ENCODE measurements at places on chromosomes 5 and 9. TPM values are rescaled to one million over a fixed set of nuclear protein-coding genes. Genes with fewer than 3 reads are reported as not detected.

PCDHGA8 gene
- 3.0 TPM for total RNA-seq

FOXI1 gene
- total RNA-seq: not detected

DNA sequence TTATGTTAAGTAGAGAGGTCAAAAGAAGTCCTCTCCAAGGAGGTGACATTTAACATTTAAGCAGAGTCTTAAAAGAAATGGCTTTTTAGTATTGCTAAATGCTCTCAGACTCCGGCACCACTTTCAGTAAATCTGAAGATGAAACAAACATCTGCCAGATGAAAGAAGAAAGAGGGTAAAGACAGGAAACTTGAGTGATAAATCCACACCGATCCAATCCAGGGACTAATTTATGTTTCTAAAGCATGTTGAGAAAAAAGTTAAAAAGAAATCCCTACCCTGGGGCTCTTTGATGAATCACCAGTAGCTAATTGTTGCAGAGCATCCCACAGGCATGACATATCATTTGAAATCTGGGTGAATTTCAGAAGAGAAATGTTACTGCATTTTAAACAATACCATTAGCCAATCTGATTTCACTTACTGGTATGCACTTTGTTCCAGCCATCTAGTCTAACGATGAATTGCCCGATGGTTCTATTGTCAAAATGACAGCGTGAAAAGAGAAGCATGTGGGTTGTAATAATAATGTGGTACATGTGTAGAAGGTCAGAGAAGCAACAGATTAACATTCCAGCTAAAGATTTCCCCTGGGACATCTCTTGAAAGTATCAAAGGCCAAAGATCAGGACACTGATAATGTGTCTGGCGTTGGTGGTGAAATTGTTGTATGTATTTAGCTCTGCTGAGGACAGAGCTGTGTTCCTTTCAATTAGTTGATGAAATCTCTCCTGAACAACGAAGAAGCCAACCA lies 485.7 kb downstream of the CSNK1G3 start:
- DNase-seq: peak; percentile 4

DNA sequence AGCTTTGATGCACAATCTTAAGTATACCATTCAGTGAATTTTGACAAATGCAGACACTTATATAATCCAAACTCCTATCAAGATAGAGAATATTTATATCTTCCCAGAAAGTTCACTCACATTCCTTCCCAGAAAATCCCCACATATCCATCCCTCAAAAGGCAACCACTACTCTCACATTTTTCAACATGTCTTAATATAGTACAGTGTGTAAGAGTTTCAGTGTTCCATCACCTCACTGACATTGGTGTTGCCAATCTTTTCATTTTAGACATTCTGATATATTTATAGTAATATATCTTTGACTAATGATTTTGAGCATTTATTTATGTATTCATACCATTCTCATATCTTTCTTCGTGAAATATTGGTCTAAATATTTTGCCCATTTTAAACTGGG lies 38.1 kb upstream of the JAK2 start:
- no peak for DNase-seq

- no peak for DNase-seq
Observed at GRCh38 chr5:756171-756570, 28.4 kb downstream of the ZDHHC11B start.

DNA sequence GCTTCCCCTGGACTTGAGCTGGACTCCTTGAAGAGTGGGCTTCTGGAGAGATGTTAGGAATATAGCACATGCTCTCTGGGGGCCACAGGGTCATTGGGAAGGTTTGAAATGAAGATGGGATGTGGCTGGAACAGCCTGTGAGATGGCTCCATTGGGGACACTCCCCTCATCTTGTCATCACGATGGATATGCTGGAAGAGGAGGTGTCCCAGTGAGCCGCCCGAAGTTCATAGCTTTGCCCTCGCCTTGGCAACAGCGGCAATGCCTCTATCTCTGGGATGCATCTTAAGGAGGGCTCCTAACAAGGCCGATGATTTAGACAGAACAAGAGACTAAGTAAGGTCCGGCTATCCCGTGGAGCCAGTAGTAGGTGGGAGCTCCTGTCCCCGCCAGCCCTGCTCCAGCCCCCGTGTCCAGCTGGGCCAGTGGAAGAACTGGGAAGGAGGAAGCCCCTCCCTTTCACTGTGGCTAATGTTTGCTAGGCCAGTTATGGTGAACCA lies 23.9 kb downstream of the AMBP start:
- DNase-seq: no peak

DNA sequence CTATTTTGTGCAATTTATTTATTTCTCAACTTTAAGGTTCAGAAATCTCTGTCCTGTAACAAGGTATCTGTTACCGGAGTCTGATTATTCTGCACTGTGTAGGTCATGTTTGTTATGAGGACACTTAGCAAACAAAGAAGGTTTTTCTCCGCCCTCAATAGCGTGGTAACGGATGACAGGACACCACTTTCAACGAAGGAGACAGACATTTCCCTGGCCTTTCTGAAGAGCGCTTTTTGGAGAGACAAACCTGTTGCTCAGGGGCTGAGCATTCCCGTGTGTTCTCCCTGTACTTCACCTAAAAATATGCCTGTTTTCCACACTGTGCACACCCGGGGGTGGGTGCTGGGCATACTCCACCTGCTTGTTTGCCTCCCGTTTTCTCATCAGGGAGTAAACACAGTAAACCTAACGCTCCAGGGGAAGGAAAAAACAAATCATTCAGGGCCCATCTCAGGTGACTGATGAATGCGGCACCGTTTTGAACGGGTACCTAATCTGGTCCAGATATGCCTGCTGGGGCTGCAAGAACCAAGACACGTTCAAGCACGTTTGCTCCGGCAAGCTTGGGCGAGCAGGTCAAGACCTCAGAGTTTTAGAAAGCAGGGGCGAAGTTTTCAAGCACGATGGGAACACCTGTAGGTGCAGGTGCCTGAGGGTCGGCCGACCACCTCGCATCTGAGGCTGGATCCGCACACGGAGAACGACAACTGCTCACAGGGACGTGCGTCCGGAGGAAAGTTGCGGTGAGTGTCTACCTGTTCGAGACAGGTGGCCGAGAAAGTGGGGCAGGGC lies 859 bp downstream of the RETREG1 start:
- no peak for DNase-seq

DNA sequence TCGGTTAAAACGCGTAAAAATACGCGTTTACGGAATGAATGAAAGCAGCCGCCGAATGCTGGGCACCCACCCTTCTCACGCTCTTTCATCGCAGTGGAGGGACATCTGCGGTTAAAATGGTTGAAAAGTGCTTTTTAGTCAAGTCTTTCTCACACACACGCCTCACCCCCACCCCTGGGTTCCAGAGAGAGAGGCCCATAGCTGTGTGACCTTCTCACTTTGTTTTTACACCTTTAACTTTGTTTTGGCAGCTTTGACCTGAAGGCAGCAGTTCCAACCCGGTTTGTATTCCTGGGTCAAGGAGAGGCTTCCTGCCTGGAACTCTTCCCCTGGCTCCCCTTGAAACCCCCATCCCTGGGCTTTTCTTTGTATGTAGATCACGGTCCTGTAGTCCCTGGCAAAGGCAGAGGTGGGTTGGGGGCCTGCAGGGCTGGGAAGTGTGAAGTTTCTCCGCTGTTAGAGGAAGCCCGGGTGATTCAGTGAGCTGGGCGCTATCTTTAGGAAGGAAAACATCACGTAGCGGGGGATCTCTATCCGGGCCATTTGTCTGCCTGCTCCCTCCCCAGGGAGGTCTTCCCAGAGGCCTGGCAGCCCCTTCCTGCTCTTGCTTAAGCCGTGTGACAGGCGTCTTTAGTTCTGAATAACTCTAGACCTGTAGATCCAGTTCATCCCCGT lies 29.6 kb downstream of the SPRY4 start:
- DNase-seq: no peak

DNA sequence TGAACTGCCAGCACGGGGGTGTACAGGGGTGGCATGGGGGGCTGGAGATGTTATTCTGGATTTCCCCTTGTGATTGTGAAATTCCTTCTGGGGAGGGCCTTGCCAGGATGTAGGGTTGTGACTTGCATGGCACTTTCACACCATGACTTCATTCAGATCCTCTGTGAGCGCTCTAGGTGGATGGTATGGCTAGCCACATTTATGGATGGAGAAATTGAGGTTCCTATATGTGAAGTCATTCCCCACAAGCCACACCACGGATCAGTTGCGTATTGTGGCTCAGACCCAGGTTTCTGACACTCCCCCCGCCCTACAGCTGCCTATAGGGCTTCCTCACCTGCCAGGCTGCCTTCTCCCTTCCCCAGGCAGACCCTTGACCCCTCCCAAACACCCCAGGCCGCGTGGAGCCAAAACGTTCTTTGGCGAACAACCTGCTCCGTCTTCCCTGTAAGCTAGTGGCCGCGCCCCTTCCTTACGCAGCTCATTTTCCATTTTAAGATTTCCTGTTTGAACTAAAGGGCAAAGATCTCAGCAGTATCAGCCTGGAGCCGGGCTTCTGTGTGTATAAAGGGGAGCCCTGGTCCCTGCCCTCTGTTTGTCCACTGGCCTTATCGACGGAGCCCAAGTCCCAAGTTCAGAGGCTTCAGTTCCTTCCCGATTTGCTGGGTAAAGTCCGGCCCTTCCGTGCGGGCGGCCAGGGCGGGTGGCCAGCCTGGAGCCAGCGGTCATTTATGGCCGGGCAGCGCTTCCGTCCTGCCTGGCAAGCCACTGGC lies 97.8 kb upstream of the KLF4 start:
- no peak for DNase-seq

GRCh38 chr5:180116077-180116999 lies 44.8 kb upstream of the RNF130 start:
- DNase-seq: no peak
